ENCODE measurements at places on chromosomes 6 and 20. TPM values are rescaled to one million over a fixed set of nuclear protein-coding genes. Genes with fewer than 3 reads are reported as not detected.

Gene ZBP1
- not detected for polyA plus RNA-seq

Gene YTHDF1
- polyA plus RNA-seq = 44.6 TPM

Gene GHRH
- polyA plus RNA-seq = not detected

Gene RREB1
- polyA plus RNA-seq = 21.8 TPM

Gene KCNQ2
- polyA plus RNA-seq = 8.1 TPM

All from renal pelvis (tissue), 12 donors.